Activated CD4-positive, alpha-beta T cell treated with anti-CD3 and anti-CD28 coated beads, Interleukin-2, amount 50 U/mL, for 24 hours (primary cell): ENCODE measurements at places on chromosomes 7 and 10.

DNA sequence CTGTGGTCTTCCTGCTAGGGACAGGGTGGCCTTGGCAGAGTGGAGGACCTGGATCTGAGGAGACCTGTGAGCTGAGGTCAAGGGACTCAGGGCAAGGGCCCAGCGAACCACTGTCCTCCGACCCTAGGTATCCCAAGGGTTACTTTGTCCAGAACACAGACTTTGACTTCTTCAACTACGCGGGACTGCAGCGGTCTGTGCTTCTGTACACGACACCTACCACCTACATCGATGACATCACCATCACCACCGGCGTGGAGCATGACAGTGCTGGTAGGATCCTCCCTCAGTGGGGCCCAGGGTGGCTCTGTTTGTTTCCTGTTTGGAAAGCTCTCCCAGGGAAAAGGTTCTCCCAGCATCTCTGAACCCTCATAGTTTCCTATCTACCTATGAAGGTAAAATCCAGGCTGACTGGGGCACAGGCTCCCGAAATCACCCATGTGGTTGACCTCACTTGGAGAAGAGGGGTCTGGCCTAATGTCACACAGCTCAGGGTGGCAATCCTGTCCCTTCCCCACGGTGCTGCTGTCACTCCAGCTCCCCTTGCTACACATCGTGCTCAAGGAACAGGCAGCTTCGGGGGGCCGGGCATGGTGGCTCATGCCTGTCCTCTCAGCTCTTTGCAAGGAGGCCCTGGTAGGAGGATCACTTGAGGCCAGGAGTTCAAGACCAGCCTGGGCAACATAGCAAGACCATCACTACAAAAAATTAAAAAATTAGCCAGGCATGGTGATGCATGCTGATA, 57.6 kb downstream of the ZNF727 start:
- no peak for DNase-seq

DNA sequence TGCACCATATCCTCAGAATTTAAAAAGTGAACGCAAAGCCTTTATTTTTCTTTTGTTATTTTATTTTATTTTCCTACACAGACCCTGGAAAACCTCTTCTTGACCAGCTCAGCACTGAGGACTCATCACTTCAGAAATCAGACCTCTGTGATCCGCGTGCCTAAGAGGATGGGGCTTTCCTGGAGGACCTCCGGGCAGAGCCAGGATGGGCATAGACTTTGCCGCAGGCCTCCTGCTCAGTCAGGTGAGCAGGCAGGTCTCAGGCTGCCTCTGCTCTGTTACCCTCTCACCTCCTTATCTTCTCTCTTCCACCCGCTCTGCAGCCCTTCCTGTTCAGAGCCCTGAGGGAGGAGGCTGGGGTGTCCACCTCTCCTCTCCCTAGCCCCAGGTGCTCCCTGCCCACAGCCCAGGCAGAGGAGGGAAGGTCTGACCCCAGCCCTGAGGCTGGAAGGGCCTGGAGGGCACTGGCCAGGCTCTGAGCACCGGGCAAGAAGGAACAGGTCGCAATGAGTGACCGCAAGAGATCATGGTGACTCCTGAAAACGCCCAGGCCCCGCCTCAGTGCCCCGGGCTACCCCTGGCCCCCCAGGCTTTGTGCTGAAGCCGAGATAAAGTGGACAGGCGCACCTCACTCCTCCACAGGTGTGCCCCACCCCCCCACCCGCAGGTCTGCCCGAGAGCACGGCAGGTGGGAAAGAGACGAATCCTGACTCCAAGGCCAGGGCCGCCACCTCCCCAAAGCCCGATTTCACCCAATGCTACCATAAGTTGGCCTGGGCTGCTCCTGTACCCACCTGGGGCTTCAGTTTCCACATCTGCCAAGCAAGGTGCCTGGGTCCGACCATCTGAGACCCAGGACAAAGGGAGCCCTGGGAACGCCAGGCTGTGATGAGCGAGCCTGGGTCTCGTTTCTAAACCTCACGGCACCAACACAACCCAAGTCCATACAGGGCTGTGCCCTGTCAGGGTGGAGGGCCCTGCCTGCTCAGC, 2.8 kb downstream of the CALML5 start:
- no peak for DNase-seq

- DNase-seq = no peak
Observed at GRCh38 chr7:151185762-151186639, 1.0 kb downstream of the ASB10 start.

- no peak for DNase-seq
Observed at GRCh38 chr7:150406567-150407421, 27.7 kb downstream of the ZNF775 start.

DNA sequence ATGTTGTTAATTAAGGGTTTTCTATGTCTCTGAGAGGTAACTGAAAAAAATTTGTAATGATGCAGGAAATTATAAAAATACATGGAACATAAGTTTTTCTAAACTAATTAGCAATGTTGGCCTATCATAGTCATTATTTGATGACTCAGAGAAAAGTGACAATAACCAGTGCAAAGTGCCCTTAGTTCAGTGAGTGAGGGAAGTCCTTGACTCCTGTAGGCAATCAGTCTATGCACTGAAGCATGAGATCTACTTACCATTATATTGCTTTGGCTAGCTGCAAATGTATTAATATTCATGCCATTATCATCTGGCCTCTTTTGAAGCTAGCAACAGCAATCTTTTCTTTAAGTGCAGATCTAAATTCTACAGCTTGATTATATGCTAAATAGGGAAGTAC, 40.6 kb downstream of the CCDC172 start:
- DNase-seq = no peak

DNA sequence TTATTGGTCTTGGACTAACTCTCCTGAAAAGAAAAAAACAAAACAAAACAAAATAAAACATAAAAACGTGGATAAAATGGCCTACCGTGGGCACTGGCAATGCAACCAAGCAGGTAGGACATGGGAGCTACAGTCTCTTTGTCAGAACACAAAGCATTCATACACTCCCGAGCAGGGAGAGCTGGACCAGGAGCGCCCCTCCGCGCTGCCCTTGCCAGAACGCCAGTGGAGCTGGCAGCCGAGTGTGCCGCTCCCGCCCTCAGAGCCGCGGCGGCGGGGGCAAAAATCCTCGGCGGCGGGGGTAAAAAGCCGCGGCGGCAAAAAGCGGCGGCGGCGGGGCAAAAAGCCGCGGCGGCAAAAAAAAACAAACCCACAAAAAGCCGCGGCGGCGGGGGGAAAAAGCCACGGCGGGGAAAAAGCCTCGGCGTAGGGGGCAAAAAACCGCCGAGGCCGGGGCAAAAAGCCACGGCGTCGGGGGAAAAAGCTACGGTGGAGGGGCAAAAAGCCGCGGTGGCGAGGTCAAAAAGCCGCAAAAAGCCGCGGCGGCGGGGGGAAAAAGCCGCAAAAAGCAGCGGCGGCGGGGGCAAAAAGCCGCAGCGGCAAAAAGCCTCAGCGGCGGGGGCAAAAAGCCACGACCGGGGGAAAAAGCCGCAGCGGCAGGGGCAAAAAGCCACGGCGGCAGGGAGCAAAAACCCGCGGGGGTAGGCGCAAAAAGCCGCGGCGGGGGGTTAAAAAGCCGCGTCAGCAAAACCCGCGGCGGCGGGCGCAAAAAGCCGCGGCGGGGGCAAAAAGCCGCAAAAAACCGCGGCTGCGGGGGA, 418.1 kb downstream of the ZNF716 start:
- no peak for DNase-seq

GRCh38 chr7:112777406-112777805, 12.8 kb downstream of the TMEM168 start:
- no peak for DNase-seq

DNA sequence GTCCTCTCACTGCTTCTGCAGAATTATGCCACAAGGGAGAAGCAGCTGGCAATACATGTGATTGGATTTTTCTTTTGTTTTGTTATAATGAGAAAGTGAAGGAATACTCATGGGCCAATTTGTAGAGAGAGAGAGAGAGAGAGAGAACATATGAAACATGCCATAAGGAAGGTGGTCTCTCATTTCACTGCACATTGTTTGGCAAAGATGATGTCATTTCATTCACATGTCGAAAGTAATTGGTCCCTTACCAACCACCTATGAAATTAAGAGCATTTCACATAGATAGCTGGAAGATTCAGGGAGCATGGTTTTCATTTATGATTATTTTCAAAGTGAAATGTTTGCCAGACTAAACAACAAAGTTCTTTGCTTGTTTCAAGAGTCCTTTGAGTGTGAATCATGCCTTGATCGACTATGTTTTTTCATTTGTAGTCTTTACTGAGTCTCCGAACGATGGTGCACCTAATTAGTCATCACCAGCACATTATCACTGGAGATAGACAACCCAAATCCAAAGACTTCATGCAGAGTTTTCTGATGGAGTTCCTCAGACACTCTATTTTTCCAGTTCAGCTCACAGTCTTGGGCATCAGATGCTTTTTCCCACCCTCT, 130.1 kb upstream of the ZEB1 start:
- no peak for DNase-seq

GRCh38 chr10:113284635-113285034, 268.2 kb upstream of the HABP2 start:
- DNase-seq = no peak

DNA sequence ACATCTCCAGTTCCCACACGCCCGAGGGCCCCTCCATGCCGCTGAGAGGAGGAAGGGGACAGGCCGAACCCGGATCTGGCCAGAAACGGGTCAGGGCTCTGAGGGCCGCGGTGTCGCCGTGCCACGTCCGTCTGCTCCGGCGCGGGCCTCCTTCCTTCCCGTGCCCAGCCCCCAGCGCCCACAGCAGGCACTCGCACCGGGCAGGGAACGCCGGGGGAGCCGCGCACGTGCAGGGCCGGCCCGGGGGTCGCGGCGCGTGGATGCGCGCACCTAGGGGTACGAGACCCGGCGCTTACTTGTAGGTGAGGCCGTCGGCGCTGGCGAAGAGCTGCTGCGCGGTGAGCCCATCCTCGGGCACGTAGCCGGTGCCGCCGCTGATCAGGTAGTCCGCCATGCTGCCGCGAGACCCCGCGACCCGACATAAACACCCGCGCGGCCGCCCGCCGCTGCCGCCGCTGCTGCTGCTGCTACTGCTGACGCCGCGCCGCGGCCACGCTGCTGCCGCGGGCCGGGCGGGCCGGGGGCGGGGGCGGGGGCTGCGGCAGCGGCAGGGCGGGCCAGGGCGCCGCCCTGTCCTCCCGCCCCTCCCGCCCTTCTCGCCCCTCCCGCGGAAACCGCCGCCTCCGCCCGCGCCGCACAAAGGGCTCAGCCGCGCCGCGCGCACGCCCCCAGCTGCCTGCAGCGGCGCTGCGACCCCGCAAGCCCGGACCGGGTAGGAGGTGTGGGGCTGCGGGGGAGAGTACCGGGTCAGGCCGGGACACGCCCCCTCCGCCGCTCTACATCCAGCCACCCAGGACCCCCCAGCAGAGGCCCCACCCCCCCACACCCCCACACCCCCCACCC, 4.1 kb downstream of the IMPDH1 start:
- no peak for DNase-seq
